ENCODE measurements at places on chromosomes 16 and 17. TPM values are rescaled to one million over a fixed set of nuclear protein-coding genes. Genes with fewer than 3 reads are reported as not detected.

Gene CCDC144A
- 34.9 TPM for total RNA-seq

Gene JUP
- 46.7 TPM for total RNA-seq

Gene TMEM256
- total RNA-seq = 29.7 TPM

Gene IGFBP4
- total RNA-seq = 14.3 TPM

Gene SDR42E1
- total RNA-seq = under 0.01 TPM

Gene DPEP1
- total RNA-seq = 4.2 TPM

Gene RAI1
- 15.5 TPM for total RNA-seq

Data from temporal lobe (tissue), 4 donors.